ENCODE measurements at places on chromosomes 6 and 20.

GRCh38 chr6:105402090-105402938, 568 bp downstream of the PREP start:
- DNase-seq: no peak

DNA sequence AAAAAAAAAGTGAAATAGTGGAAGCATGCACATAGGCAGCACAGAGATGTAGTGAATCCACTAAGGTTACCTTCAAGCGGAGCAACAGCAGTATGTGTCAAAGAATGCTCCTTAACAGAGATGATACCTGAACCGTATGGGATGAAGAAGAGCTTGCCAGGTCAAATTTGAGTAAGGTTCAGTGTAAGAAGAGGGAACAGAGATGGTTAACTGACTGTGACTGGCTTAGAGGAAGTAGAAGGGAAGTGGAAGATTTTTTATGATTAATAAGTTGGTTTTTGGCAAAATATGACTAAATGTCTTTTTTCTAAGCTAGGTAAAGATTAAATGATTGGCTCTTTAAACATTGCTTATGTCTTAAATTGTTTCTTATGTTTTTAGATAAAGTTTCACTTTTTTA, 52.6 kb upstream of the C20orf144 start:
- no peak for DNase-seq

GRCh38 chr6:144065213-144065660, 30.1 kb downstream of the SF3B5 start:
- DNase-seq: no peak

- no peak for DNase-seq
Observed at GRCh38 chr6:44806656-44807055, 419.1 kb downstream of the CDC5L start.

DNA sequence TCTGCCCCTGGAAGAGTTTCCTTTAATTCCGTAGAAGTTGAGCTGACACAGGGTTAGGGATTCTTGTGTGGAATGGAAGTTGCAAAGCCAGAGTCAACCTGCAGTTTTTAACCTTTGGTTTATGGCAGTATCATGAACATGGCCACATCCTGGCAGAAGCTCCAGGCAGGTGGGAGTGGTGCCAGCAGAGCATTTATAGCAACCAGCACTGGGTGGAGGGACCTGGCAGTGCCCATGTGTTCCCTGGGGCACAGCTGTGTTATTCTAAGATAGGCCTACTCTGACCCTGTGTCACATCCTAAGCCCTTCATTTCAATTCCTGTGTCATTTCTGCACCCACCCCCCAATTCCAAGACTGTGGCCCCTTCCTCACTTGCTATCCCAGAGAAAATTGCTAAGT, 26.1 kb upstream of the ZNF831 start:
- DNase-seq: no peak

DNA sequence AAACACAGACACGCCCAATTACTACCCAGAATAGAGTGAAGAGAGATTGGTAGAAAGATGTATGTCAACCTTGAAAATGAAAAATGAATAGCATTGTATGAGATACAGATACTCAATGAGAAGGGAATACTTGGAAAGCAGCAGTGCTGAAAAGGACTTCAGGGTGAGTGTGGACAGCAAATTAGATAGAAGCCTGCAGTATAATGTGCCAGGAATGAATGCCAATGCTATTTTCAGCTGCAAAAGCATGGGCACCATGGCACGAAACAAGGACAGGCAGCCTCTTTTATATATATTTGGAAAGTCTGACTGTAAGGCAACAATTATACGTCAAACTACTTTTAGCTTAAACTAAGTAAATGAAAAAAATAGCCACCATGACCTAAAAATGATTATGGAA, 118.2 kb downstream of the PTCHD4 start:
- no peak for DNase-seq

GRCh38 chr6:31683591-31683990, 2.7 kb upstream of the LY6G5C start:
- DNase-seq: no peak

DNA sequence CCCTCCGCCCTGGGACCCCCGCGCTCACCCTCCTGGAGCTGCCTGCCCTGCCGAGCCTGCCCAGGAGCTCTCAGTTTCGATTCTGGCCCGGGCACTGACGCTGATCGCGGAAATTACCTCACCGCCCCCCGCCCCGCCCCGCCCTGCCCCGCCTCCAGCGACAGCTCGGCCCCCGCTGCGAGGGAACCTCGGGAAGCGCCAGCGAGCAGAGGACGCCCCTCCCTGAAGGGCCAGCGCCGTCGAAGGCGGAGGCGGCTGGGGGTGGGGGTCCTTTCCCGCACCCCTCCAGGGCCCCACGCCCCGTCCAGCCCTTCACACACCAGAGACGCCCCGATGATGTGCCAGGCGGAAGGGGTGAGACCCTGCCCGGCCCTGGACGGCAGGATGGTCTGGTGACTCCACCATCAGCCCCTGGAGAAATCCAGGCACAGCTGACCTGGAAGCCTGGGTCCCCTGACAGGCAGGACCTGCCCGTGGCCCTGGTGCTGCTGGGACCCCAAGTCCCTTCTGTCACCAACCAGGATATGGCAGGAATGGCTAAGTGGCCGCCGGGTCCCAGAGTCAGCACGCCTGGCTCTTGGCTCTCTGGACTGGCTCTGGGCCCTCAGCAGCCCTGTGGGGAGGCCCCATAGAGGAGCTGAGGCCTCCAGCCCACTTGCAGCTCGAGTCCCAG, at the start of gene HELZ2:
HELZ2 (minus strand) TSS at position 84 of the 673 bp plus-strand sequence. CDS start 1,854 bp downstream, outside the sequence.
- DNase-seq: no peak

DNA sequence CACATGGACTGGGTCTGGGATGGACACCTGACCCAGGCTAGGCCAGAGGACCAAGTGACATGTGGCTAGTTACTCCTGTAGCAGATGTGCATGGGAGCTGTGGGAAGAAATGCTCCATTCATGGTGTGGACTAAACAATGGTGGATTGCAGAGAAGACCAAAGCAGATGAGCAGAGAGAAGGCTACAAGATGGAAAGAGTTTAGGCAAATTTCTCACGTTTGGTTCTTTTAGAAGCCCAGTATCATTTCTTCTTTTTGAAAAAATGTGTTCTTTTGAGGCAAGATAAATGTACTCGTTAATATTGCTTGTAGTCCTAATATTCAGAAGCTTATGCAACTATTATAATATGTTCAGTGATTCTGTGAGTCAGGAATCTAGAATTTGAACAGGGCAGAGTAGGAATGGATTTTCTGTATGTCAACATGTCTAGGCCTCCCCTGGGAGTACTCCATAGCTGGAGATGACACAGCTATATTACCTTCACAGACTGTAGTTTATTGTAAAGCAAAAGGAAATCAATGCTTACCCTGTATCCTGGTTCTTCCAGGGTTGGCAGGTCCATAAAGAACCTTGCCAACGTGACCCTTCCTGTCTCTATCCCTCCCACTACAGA, 2.3 kb upstream of the BTN2A1 start:
- no peak for DNase-seq

DNA sequence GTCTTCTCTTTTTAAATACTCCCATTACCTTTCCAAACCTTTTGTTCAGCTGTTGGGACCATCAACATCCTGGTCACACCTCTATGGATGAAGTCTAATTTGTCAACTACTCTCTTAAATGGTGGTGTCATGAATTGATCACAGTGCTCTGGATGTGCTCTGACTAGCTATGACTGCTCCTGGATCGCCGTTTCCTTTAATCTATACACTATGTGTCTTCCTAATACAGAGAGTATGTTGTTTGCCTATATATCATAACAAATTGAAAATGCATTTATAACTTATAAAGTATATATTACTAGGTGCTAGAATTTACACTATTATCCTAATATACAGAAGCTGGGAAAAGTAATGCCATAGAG, 357.5 kb downstream of the LAMA2 start:
- no peak for DNase-seq

DNA sequence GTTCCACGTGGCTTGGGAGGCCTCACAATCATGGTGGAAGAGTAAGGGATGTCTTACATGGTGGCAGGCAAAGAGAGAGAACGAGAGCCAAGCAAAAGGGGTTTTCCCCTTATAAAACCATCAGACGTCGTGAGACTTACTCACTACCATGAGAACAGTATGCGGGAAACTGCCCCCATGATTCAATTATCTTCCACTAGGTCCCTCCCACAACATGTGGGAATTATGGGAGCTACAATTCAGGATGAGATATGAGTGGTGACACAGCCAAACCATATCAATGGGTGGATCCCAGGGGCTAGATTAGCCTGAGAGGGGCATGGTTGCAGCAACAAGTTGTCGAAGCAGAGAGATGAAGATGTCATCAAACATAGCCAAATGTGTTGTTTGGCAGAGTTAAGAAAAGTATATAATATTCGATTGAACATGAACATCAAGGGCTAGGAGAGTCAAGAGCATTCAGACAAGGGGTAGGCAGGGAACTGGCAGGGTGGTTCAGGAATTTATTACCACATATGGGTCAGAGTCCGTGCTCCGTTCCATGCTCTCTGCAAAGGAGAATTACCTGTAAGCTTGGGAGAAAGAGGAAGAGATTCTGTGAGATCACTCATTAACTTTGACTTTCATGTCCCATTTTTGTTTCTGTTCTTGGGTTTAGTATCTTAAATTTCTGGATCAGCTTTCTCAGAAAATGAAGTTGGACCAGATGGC, 98.8 kb downstream of the CCDC170 start:
- DNase-seq: no peak

GRCh38 chr20:21315138-21315537, 12.0 kb downstream of the XRN2 start:
- DNase-seq: no peak

DNA sequence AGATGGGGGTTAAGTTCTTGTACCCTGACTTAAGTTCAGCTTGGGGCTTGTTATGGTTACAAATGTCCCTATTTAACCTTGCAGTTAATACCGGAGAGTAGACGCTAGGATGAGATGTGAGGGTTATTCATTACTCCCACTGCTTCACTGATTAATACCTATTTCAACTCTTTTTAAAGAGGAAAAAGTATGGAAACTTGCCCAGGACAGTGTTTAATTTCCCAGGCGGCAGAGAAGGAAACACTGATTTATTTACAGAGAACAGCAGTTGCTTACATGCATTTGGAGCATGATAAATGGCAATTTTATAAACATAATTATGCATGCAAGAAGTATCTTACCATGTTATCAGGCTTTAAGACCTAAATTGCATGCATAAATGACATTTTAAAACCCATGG, 137.7 kb downstream of the RCAN2 start:
- no peak for DNase-seq

GRCh38 chr6:153941768-153942167, 97.3 kb upstream of the OPRM1 start:
- no peak for DNase-seq

DNA sequence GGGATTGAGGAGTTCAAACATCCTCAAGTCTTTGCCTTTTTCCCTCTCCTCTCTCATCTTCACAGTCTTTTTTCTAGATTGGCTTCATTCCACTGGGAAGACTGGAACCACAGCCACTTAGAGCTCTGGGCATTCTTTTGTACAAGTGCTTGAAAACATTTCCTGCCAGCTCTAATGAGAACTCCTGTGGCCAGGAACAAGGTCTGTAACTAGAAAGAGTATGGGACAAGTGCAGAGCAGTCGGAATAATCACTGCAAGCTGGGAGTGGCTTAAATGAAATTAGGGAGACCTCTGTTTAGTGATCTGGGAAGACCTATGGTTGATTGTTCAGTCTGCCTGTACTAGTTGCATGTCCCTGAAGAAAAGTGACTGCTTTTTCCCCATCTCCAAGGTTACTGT, 41.0 kb upstream of the SMIM8 start:
- DNase-seq: no peak

- DNase-seq: no peak
Observed at GRCh38 chr20:5734602-5735001, 15.6 kb upstream of the SHLD1 start.

DNA sequence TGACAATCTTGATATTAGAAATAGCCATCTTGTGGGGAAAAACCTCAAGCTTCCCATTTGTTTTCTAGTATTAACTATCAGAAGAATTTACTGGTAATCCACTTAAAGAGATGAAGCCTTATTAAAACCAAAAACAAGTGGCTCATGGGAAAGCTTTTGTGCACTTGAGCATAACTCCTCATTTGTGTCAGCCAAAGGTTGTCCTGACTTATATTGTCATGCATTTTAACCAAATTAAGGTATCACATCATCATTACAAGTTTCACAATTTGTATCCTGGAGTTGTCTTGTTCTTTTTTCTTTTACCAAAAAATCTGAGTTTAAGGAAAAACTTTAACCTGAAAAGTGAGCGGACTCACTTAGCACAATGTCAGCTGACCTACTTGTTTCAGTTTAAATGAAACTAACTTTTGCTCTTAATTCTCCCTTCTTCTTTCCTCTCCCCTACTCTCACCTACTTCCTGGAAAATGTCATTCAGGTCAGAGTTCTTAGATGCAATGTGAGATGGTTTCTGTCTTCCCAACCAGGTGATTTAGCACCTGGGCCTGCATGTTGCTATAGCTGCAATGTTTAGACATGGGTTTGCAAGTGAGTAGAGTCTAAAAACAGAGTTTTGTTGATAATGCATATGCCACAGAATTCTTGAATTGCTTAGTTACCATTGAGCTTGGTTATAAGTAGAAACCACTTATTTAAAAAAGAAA, 82.8 kb downstream of the TNFAIP3 start:
- no peak for DNase-seq

All from esophagus squamous epithelium (tissue), 5 donors.